ENCODE measurements at places on chromosomes 3 and 15.

DNA sequence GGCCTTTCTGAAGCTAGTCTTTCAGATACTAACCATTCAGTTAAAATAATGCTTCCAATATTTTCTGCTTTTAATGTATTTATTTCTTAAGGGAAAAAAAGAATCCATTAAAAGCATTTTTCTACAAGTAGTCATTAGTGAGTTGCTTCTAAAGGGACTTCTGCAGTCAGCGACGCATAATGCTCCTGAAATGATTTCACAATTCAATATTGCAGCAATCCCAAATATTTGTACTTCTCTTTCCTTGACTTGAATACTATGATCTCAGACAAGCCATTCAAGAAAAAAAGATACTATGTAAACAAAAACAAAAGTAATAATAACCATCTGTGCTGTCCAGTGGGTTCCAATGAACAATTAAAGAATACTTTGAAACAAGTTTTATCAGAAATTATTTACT lies 681.0 kb downstream of the DIPK2A start:
- DNase-seq, result no peak

DNA sequence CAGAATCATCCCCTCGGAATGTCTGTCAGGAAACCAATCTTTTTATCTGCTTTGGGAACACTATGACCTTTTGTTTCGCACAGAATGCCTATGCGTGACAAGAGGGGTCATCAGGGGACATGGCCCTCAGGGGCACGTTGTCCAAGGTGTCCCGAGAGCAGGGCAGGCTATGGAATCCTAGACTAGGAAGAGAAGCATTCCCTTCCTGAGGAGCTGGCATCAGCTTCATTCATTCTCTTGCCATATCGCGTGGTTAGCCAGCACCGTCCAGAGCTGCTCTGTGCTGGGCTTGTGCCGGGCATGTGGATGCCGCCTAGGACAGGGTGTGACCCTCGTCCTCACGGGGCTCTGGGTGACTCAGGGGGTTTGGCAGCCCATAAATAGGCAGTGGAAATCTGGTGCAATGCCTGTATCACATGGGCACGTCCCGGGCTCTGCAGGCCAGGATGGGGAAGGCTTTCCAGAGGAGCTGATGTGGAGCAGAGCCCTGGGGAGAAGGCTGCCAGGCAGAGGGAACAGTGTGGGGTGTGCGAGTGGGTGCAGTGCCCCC lies 117.8 kb downstream of the TMEM266 start:
- DNase-seq, result no peak

DNA sequence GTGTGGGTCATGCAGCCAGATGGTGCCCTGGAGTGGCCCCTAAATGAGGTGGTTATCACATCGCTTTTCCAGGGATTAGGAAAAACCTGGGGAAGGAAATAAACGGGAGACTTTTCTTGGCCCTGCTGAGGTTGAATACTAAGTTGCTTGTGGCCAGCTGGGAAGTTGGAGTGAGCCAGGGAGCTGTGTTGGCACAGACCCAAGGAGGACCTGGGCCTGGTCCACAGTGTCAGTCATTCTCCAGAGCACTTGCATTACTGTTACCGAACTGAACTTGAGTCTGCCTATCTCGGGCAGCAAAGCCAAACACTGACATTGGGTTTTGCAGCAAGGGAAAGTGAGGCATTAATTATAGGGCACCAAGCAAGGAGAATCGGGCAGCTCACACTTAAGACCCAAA lies 339.0 kb downstream of the GABRB3 start:
- no peak for DNase-seq

DNA sequence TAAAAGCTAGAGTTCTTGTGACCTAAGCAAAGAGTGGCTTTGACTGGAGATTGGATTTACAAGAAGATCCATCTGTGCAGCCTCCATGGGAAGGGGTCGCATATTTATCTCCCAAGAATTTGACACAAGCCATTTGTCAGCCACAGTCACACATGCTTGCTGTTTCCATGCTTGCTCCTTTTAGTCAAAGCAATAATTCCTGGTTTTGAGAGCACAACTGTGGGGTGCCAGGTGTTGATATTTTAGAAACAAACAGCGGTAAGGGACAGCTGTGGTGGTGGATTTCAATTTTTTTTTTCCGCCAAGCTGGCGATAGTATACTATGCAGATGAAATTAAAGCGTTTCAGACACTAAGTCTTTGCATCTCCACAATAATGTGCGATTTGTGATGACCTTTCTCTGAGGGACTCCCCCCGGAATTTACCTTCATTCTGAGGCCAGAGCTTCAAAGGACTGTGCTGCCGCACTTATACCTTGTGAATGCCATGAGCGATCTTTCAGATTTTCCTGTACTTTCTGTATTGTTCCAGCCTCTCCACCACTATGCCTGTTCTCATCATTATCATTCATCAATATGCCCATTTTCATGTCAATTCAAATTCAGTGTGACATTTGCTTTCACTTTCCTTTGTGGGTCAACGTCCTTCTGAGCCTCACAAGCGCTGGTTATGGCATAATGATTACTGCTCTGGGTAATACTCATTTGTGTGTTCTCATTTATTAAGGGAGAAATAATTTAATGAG lies 108.2 kb upstream of the KBTBD8 start:
- no peak for DNase-seq
